Esophagus squamous epithelium (tissue), 5 donors: ENCODE measurements at places on chromosomes 16 and 17.

GRCh38 chr17:78903101-78903779 is at the start of gene CEP295NL:
Gene CEP295NL (minus strand): TSS chr17:78903201. CDS start chr17:78901828, 1,373 bp downstream.
- H3K4me1 ChIP-seq, result no peaks in the 10 kb centered on the region
- H3K27me3 ChIP-seq, result no peaks in the 10 kb centered on the region
- peak within 1 kb of the TSS; percentile 39 for H3K27ac ChIP-seq
- no peak for DNase-seq

GRCh38 chr17:63486317-63487013 is 9.6 kb downstream of the ACE start:
- peaks cover 18% of the 10 kb centered on the region for H3K27me3 ChIP-seq
- DNase-seq, result no peak
- no peak overlapping the region for H3K4me3 ChIP-seq
- no peak overlapping the region for H3K27ac ChIP-seq
- no peaks in the 10 kb centered on the region for H3K4me1 ChIP-seq

GRCh38 chr17:48283411-48283810 is 146.6 kb downstream of the SKAP1 start:
- no peak for DNase-seq
- H3K27me3 ChIP-seq, result no peaks in the 10 kb centered on the region
- H3K27ac ChIP-seq, result no peak overlapping the region
- no peaks in the 10 kb centered on the region for H3K36me3 ChIP-seq

- peaks cover 7% of the 10 kb centered on the region for H3K4me1 ChIP-seq
- no peak overlapping the region for H3K27ac ChIP-seq
- no peaks in the 10 kb centered on the region for H3K36me3 ChIP-seq
These were observed 8.6 kb upstream of the CCL2 start for GRCh38 chr17:34246446-34246845.
